SK-N-SH (cell line): ENCODE measurements at places on chromosomes 1 and 21.

GRCh38 chr1:63269571-63269970 lies 52.8 kb upstream of the FOXD3 start:
- no peaks in the 10 kb centered on the region for H3K27me3 ChIP-seq
- H3K36me3 ChIP-seq: no peaks in the 10 kb centered on the region
- DNase-seq: no peak
- no peak overlapping the region for H3K27ac ChIP-seq
- no peaks in the 10 kb centered on the region for H3K4me1 ChIP-seq
- H3K4me3 ChIP-seq: no peak overlapping the region

GRCh38 chr1:11703357-11704193 lies 12.1 kb downstream of the DRAXIN start:
- H3K36me3 ChIP-seq: no peaks in the 10 kb centered on the region
- no peaks in the 10 kb centered on the region for H3K4me1 ChIP-seq
- H3K27ac ChIP-seq: no peak overlapping the region
- H3K4me3 ChIP-seq: no peak overlapping the region
- no peaks in the 10 kb centered on the region; the same call in 1 of the 2 replicates for H3K27me3 ChIP-seq

DNA sequence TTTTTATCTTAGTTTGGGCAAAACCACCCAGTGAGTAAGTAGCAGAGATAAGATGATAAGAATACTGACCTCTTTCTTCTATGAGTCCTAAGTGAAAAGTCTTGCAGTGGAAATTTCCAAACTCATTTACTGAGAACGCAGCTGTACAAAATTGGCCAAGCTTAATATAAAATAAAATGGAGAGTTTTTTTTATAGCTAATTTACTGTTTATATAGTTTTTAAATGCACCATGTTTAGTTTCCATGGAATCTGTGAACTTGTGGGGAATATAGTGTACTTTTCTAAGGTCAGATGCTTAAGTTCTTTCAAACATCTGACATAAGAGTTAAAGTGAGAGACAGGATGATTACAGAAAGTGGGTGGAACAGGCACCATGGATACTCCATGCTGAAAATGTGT lies 833.5 kb downstream of the ADGRL2 start:
- no peaks in the 10 kb centered on the region for H3K36me3 ChIP-seq
- H3K4me3 ChIP-seq: no peak overlapping the region
- no peak for DNase-seq
- no peaks in the 10 kb centered on the region for H3K27me3 ChIP-seq

DNA sequence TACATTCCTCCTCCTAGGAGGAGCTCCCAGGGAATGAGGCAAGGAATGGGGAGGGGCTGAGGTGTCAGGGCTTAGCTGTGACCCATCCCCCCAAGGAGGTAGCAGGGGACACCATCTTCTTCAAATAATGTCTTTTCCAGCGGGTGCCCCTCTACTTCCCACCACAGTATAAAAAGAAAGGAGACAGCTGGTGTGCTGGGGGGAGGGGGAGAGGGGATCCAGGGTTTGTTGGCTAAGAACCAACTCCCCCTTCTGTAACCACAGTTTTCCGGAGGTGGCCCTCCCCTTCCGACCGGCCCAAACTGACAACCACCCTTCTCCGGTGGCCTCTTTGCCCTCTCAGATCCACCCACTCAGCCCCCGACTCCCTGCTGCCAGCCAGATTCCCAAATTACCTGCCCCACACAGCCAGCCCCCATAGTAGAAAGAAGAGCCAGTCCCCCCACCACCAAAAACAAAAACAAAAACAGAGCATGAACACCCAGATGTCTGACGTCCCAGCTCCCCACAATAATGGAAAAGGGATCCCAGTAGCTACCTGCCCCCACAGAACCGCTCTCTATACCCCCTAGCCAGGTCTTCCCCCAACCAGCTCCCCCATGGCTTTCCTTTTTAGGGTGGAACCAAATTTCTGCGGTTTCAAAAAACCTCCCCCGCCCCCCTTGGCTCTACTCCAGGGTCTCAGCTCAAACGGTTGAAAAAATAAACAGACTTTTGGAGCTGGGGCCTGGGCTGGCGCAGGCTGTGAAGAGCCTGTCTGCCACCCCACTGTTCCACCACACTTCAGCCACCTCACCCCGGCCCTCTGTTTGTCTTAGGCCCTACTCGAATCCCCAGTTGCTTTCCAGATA lies 2.1 kb downstream of the ARHGEF2 start:
- peaks cover 42% of the 10 kb centered on the region for H3K4me1 ChIP-seq
- H3K27ac ChIP-seq: peak overlapping the region; percentile 62
- no peaks in the 10 kb centered on the region for H3K36me3 ChIP-seq
- no peaks in the 10 kb centered on the region for H3K27me3 ChIP-seq

- H3K4me3 ChIP-seq: no peak overlapping the region
- no peaks in the 10 kb centered on the region for H3K4me1 ChIP-seq
- no peaks in the 10 kb centered on the region for H3K27me3 ChIP-seq
- no peaks in the 10 kb centered on the region for H3K36me3 ChIP-seq
- no peak overlapping the region for H3K27ac ChIP-seq
These were observed 640.7 kb downstream of the ADGRL2 start for GRCh38 chr1:82441402-82441801.

DNA sequence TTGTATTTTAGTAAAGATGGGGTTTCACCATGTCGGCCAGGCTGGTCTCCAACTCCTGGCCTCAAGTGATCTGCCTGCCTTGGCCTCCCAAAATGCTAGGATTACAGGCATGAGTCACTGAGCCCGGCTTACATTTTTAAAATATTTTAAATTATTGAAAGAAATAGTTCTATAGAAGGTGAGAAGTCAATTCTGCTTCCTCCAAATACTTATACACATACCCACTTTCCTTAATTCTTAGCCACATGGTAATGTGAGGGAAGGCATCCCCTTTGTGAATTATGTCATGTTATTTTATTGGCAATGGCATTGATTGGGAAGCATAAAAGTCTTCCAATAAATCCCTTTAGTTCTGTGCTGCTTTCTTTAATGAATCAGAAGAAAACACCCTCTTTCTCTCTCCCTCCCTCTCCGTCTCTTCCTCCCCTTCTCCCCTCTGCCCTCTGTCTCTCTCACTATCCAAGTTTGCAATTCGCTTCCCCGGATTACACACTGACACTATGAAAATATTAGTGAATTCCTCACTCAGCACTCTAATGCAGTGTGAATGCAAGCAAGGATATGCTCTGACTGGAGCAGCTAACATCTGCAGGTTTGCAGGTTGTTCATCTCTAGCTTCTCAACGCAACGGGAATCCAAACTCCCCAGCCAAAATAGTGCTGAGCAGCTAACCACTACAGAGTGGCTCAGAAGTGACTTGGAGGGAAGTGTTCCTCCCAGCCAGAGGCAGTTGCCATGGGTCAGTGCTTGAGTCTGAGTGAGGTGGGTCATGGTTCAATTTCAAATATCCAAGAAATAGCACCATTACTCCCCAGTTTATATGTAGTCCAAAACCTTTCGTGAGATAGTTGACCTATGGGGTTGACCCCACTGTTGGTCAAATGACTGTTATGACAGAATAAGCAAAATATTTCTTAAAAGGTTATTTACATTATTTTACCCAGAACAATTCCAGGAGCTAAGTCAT lies 77.8 kb upstream of the CD55 start:
- H3K36me3 ChIP-seq: no peaks in the 10 kb centered on the region
- no peak for DNase-seq
- H3K4me1 ChIP-seq: peaks cover 2% of the 10 kb centered on the region
- no peak overlapping the region for H3K4me3 ChIP-seq
- no peak overlapping the region for H3K27ac ChIP-seq

DNA sequence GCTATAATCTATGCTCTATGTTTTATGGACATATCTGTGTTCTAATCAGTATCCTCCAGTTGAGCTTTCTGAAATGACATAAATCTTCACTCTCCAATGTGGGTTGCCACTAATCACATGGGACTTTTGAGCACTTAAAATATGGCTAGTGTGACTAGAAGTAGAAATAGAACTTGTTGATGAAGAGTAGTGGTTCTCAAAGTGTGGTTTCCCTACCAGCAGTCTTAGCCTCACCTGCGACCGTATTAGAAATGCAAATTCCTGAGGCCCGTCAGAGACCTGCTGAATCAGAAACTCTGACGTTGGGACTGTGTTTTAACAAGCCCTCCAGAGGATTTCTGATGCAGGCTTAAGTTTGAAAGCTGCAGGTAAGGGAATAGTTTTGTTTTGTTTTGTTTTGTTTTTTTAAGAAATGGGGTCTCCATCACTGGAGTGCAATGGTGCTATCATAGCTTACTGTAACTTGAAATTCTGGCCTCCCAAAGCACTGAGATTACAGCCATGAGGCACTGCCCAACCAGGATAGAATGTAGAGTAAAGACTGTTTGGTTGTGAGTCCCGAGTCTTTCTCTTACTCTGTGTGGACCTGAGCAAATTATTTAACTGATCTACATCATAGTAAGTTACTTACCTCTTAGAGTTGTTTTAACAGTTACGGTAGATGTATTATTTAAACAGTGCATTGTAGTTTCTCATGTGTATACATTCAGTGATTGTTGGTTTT lies 21.7 kb downstream of the GLRX2 start:
- peaks cover 94% of the 10 kb centered on the region for H3K36me3 ChIP-seq
- H3K27me3 ChIP-seq: no peaks in the 10 kb centered on the region
- H3K4me1 ChIP-seq: no peaks in the 10 kb centered on the region
- no peak overlapping the region for H3K4me3 ChIP-seq
- DNase-seq: no peak
- no peak overlapping the region for H3K27ac ChIP-seq

- H3K4me1 ChIP-seq: no peaks in the 10 kb centered on the region
- H3K27me3 ChIP-seq: peaks cover 4% of the 10 kb centered on the region; the same call in 1 of the 2 replicates
- DNase-seq: peak; percentile 15
- H3K36me3 ChIP-seq: no peaks in the 10 kb centered on the region
- no peak overlapping the region for H3K4me3 ChIP-seq
These were observed 6.4 kb downstream of the HES4 start for GRCh38 chr1:993379-993995.

GRCh38 chr1:2344121-2344681 lies 47.2 kb downstream of the MORN1 start:
- no peaks in the 10 kb centered on the region for H3K27me3 ChIP-seq
- no peaks in the 10 kb centered on the region for H3K36me3 ChIP-seq
- DNase-seq: no peak
- peaks cover 20% of the 10 kb centered on the region; the same call in 1 of the 2 replicates for H3K4me1 ChIP-seq
- no peak overlapping the region for H3K4me3 ChIP-seq
- no peak overlapping the region; the same call in 1 of the 2 replicates for H3K27ac ChIP-seq

DNA sequence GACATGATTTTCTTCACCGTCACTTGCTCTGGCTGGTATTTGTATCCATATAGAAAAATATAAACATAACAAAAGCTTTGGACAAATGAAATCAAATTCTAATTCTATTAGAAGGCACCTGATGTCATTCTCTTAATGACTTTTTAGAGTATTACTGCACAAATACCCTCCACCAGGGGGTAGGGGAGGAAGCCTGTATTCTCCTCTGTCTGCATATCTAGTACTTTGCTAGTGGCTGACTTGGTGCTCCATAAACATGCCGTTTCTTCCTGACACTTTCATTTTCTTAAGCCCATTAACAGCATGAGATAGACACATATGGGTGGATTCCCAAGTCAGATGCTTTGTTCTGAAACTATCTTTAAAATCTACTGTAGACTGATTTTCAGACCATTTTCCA lies 20.6 kb upstream of the KCNJ15 start:
- no peak overlapping the region for H3K4me3 ChIP-seq
- no peaks in the 10 kb centered on the region for H3K27me3 ChIP-seq
- no peak for DNase-seq
- no peaks in the 10 kb centered on the region for H3K36me3 ChIP-seq
- H3K27ac ChIP-seq: no peak overlapping the region

DNA sequence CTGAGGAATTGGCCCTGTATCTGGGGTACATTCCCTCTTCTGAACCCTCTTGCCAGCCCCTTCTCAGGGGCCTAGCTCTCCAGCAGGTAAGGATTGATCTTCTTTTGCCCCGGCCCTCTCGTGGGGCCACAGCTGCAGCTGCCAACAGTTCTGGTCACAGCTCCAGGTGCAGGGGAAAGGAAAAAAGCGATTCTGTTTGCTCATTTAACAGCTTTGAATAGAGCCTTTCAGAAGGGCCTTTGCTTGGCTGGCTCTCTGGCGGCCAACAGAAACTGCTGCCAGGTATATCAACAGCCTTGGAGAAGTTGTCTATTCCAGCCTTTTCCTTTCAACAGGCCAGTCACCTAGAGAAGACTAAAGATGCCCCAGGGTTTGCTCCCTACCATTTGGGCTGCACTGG lies 16.1 kb upstream of the FMOD start:
- H3K27me3 ChIP-seq: peaks cover 12% of the 10 kb centered on the region
- H3K4me1 ChIP-seq: peaks cover 27% of the 10 kb centered on the region
- no peak for DNase-seq
- H3K36me3 ChIP-seq: no peaks in the 10 kb centered on the region
- H3K27ac ChIP-seq: no peak overlapping the region
- H3K4me3 ChIP-seq: no peak overlapping the region

DNA sequence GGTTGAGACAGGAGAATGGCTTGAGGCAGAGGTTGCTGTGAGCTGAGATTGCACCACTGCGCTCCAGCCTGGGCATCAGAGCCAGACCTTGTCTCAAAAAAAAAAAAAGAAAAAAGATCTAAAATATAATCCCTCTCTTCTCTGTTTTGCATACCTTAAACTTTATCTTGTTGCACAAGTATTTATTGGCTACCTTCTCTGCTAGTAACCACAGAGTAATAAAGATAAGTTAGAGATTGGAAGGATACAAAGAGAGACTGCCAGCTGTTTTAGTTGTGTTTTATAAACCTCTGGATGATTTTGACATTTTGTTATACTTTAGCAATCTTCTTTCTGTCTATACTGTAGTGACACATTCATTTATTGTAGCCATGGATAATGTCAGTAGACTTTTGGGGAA lies 27.7 kb downstream of the AGO3 start:
- H3K27me3 ChIP-seq: no peaks in the 10 kb centered on the region
- no peak overlapping the region for H3K27ac ChIP-seq
- no peak overlapping the region for H3K4me3 ChIP-seq
- H3K36me3 ChIP-seq: peaks cover 6% of the 10 kb centered on the region
- no peak for DNase-seq

GRCh38 chr1:35340519-35340918 lies 72.0 kb downstream of the ZMYM4 start:
- H3K27ac ChIP-seq: no peak overlapping the region
- H3K4me3 ChIP-seq: no peak overlapping the region
- H3K4me1 ChIP-seq: no peaks in the 10 kb centered on the region
- DNase-seq: no peak

- no peak overlapping the region for H3K4me3 ChIP-seq
- no peak for DNase-seq
These were observed 1048.5 kb downstream of the PLA2G4A start for GRCh38 chr1:187877220-187877619.

DNA sequence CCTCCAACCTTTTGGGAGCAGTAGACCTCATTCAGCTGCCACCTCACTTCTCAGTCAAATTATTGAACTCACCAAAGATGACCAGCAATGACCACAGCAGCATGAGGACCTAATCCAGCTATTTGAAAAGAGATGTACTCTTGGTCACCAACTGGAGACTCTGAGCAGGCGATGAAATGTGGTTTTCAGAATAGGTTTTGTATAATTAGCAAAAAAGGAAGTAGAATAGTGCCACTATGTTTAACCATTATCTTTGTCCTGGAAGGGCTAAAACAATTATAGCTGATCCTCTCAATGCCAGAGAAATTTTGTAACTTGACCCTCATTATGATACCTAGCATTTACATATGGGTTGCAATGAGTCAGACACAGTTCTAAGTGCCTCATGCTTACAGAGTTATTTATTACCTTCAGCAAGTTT lies at the start of gene FCRL2:
Gene FCRL2, minus strand, starts transcription at position 162 of the 421 bp plus-strand sequence. Its CDS starts 59 bp downstream, at position 103.
- no peak within 1 kb of the TSS for H3K27ac ChIP-seq
- no peak for DNase-seq
- H3K4me3 ChIP-seq: no peak within 1 kb of the TSS
- H3K27me3 ChIP-seq: no peaks in the 10 kb centered on the region
- no peaks in the 10 kb centered on the region for H3K4me1 ChIP-seq
